ENCODE measurements at places on chromosomes 7 and 10.

DNA sequence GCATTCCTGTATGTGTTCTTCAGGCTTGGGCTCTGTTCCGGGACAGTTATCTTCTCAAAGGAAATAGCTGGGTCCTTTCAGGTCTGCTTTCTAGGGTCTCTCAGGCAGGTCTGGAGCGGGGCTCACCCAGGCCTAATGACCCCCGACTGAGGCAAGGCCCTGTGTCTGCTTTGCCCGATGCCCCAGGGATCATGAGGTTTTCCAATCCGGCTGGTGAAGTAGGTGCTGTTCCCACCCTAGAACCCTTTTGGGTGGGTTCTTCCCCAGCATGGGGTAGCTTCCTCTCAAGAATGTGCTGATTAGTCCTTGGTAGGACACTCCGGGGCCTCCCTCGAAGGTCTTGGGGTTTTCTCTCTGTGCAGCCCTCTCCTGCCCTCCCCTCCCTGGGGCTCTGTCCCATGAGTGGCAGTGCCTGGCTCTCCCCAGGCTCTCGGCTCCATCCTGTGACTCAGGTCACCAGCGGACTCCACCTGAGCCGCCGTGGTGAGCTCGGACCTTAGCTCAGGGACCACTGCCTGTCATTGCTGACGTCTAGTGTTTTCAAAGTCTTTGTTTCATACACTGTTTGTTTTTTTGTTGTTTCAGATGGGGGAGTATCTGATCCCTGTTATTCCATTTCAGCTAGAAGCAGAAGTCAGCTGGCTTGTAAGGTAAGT lies 71.0 kb upstream of the NKX6-2 start:
- no peak overlapping the region for H3K4me3 ChIP-seq
- H3K27me3 ChIP-seq, result no peaks in the 10 kb centered on the region
- no peaks in the 10 kb centered on the region for H3K4me1 ChIP-seq
- no peak overlapping the region for H3K27ac ChIP-seq
- DNase-seq, result no peak

- no peaks in the 10 kb centered on the region for H3K27me3 ChIP-seq
- no peak overlapping the region for H3K4me3 ChIP-seq
- H3K27ac ChIP-seq, result no peak overlapping the region
- H3K4me1 ChIP-seq, result peaks cover 19% of the 10 kb centered on the region
- no peak for DNase-seq
- H3K36me3 ChIP-seq, result no peaks in the 10 kb centered on the region
These were observed 23.0 kb downstream of the TMEM176A start for GRCh38 chr7:150823484-150824126.

- no peaks in the 10 kb centered on the region for H3K27me3 ChIP-seq
- DNase-seq, result no peak
- H3K36me3 ChIP-seq, result no peaks in the 10 kb centered on the region
- no peak overlapping the region for H3K27ac ChIP-seq
- H3K4me3 ChIP-seq, result no peak overlapping the region
These were observed 78.6 kb upstream of the CAPZA2 start for GRCh38 chr7:116783666-116784318.

GRCh38 chr10:16689227-16689626 lies 128.0 kb downstream of the RSU1 start:
- H3K4me1 ChIP-seq, result no peaks in the 10 kb centered on the region
- no peak for DNase-seq
- H3K27ac ChIP-seq, result no peak overlapping the region
- no peak overlapping the region for H3K4me3 ChIP-seq
- H3K36me3 ChIP-seq, result peaks cover 4% of the 10 kb centered on the region
- no peaks in the 10 kb centered on the region for H3K27me3 ChIP-seq

DNA sequence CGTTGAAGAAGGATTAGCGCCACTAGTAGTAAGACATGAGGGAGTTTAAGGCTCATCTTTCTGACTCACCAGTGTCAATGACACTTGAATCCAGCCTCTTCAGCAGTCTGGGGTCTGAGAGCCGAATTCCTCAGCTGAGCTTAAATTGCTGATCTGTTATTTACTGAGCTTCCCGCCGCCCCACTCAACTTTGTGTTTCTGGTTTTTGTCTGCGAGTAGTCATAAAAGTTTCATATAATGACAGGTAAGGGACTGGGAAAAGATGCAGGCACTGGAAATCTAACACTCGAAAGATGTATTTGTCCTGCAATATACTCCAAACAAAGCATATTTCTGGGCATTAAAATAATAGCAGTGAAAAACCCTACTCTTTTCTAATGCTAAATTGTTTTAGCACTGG lies 51.2 kb upstream of the RELN start:
- no peak overlapping the region for H3K4me3 ChIP-seq
- DNase-seq, result no peak
- no peaks in the 10 kb centered on the region for H3K4me1 ChIP-seq
- no peak overlapping the region for H3K27ac ChIP-seq
- no peaks in the 10 kb centered on the region for H3K27me3 ChIP-seq
- no peaks in the 10 kb centered on the region for H3K36me3 ChIP-seq

GRCh38 chr7:16589881-16590280 lies 55.7 kb downstream of the ANKMY2 start:
- H3K27me3 ChIP-seq, result no peaks in the 10 kb centered on the region
- peaks cover 12% of the 10 kb centered on the region for H3K4me1 ChIP-seq
- H3K36me3 ChIP-seq, result no peaks in the 10 kb centered on the region
- no peak overlapping the region for H3K4me3 ChIP-seq
- no peak for DNase-seq
- no peak overlapping the region for H3K27ac ChIP-seq

- no peak overlapping the region for H3K4me3 ChIP-seq
- no peaks in the 10 kb centered on the region for H3K36me3 ChIP-seq
- DNase-seq, result peak; percentile 27
- H3K27ac ChIP-seq, result peak overlapping the region; percentile 43
- no peaks in the 10 kb centered on the region for H3K27me3 ChIP-seq
These were observed 62.8 kb upstream of the KDM7A start for GRCh38 chr7:140239653-140239935.

DNA sequence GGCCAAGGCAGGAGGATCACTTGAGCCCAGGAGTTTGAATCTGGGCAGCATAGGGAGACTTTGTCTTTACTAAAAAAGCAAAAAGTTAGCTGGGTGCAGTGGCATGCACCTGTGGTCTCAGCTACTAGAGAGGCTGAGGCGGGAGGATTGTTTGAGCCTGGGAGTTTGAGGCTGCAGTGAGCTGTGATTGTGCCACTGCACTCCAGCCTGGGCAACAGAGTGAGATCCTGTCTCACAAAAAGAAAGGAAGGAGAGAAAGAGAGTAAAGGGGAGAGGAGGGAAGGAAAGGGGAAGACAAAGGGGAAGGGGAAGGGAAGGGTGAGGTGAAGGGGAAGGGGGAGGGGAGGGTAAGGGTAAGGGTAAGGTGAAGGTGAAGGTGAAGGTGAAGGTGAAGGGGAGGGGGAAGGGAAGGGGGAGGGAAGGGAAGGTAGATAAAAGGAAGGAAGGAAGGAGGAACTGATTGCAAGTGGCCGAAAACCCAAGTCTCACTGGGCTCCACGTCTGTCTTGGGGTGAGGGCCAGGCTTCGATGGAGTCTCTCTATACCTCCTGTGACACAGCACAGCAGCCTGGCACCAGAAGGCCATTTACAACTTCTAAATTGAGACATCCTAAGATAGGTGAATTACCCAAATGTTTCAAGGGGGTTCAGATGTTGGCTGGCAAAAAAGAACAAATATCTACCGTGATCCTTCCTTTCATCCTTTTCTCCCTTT lies 4.0 kb upstream of the KLRG2 start:
- H3K36me3 ChIP-seq, result no peaks in the 10 kb centered on the region
- H3K4me1 ChIP-seq, result peaks cover 2% of the 10 kb centered on the region
- H3K27ac ChIP-seq, result no peak overlapping the region
- H3K4me3 ChIP-seq, result no peak overlapping the region

- H3K4me1 ChIP-seq, result no peaks in the 10 kb centered on the region
- no peaks in the 10 kb centered on the region for H3K27me3 ChIP-seq
- DNase-seq, result no peak
- H3K4me3 ChIP-seq, result no peak overlapping the region
- H3K36me3 ChIP-seq, result no peaks in the 10 kb centered on the region
These were observed 415.1 kb upstream of the C7orf33 start for GRCh38 chr7:148175512-148175911.

- no peak overlapping the region for H3K27ac ChIP-seq
- no peak overlapping the region for H3K4me3 ChIP-seq
- no peak for DNase-seq
- no peaks in the 10 kb centered on the region for H3K4me1 ChIP-seq
- H3K36me3 ChIP-seq, result peaks cover 5% of the 10 kb centered on the region
These were observed 13.8 kb downstream of the BTRC start for GRCh38 chr10:101367569-101368453.

- no peaks in the 10 kb centered on the region for H3K27me3 ChIP-seq
- H3K27ac ChIP-seq, result no peak overlapping the region
- no peak for DNase-seq
- H3K4me3 ChIP-seq, result no peak overlapping the region
- H3K4me1 ChIP-seq, result no peaks in the 10 kb centered on the region
- no peaks in the 10 kb centered on the region for H3K36me3 ChIP-seq
These were observed 264.7 kb downstream of the PAXIP1 start for GRCh38 chr7:154738216-154738615.

DNA sequence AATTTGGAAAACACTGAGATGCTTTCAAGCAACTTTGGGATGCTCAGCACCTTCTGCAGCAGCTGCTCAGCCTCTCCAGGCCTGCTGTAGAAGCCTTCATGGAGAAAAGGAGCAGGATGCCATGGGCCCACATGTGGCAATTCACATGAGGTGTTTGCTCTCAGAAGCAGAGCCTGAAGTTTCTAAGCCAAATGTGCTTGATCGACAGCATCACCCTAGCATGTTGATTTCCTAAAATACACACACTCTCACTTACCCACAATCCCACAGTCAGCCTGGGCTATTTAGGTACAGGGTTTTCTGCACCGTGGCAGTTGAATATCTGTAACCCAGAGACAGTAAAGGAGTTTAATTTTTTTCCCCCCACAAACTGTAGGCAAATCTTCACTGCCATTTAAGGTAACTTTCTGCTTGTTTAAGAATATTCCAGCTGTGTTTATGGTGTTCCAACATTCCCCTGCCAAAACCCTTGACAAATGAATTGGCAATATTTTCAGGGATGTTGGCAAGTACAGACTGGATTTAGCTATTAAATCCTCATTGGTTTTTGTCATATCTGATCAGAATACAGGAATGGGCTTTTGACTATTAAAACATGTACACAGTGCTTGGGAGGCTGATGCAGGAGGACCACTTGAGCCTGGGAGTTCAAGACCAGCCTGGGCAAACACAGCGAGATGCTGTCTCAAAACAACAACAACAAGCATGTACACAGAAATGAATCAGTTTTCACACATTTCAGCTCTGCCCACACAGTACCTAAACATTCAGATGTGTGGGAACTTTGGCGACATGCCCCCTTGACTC lies 244.2 kb downstream of the CELF2 start:
- DNase-seq, result peak; percentile 4
- H3K27me3 ChIP-seq, result no peaks in the 10 kb centered on the region
- peaks cover 2% of the 10 kb centered on the region for H3K36me3 ChIP-seq
- H3K27ac ChIP-seq, result no peak overlapping the region
- H3K4me3 ChIP-seq, result no peak overlapping the region
- H3K4me1 ChIP-seq, result no peaks in the 10 kb centered on the region

GRCh38 chr7:106460792-106461254 lies 176.0 kb upstream of the NAMPT start:
- no peak for DNase-seq
- H3K4me3 ChIP-seq, result no peak overlapping the region
- H3K27me3 ChIP-seq, result no peaks in the 10 kb centered on the region
- H3K36me3 ChIP-seq, result no peaks in the 10 kb centered on the region
- no peaks in the 10 kb centered on the region for H3K4me1 ChIP-seq
- no peak overlapping the region for H3K27ac ChIP-seq

DNA sequence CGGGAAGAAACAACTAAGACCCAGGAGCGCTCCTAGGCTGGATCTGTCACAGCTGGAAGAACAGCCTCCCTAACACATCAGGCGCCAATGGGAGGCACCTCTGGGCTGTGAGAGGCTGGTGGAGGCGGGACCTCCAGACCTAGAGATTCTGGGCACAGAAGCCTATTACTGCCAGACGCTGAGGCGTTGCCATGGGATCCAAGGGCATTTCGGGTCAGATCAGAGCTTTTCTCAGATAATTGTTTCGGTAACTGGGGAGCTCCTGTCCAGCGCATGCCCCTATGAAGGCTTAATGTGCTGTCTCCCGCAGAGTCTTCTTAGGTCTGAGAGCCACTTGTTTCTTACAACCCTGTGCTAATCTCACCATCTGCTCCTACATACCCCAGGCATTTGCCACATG lies 339.2 kb downstream of the ZNF716 start:
- no peaks in the 10 kb centered on the region for H3K27me3 ChIP-seq
- H3K4me3 ChIP-seq, result no peak overlapping the region
- H3K27ac ChIP-seq, result no peak overlapping the region
- no peak for DNase-seq
- H3K4me1 ChIP-seq, result no peaks in the 10 kb centered on the region
- H3K36me3 ChIP-seq, result no peaks in the 10 kb centered on the region
